ENCODE measurements at places on chromosomes 7 and 10. TPM values are rescaled to one million over a fixed set of nuclear protein-coding genes. Genes with fewer than 3 reads are reported as not detected.

FAM221A gene
- 11.1 TPM for total RNA-seq

WNT16 gene
- 0.11 TPM for total RNA-seq

TBXAS1 gene
- 12.0 TPM for total RNA-seq

PRSS2 gene
- total RNA-seq = not detected

BRAF gene
- 19.8 TPM for total RNA-seq

NKX1-2 gene
- total RNA-seq = 0.07 TPM

CALML5 gene
- not detected for total RNA-seq

EFCAB10 gene
- total RNA-seq = not detected

HSPA12A gene
- 6.2 TPM for total RNA-seq

FOXI2 gene
- total RNA-seq = not detected

FAM241B gene
- total RNA-seq = 4.2 TPM

SFTPA1 gene
- total RNA-seq = 8.8 TPM

CHRM2 gene
- total RNA-seq = 6.1 TPM
